Activated CD4-positive, alpha-beta T cell treated with anti-CD3 and anti-CD28 coated beads, Interleukin-2, amount 50 U/mL, for 48 hours (primary cell): ENCODE measurements at places on chromosomes 2 and 18.

DNA sequence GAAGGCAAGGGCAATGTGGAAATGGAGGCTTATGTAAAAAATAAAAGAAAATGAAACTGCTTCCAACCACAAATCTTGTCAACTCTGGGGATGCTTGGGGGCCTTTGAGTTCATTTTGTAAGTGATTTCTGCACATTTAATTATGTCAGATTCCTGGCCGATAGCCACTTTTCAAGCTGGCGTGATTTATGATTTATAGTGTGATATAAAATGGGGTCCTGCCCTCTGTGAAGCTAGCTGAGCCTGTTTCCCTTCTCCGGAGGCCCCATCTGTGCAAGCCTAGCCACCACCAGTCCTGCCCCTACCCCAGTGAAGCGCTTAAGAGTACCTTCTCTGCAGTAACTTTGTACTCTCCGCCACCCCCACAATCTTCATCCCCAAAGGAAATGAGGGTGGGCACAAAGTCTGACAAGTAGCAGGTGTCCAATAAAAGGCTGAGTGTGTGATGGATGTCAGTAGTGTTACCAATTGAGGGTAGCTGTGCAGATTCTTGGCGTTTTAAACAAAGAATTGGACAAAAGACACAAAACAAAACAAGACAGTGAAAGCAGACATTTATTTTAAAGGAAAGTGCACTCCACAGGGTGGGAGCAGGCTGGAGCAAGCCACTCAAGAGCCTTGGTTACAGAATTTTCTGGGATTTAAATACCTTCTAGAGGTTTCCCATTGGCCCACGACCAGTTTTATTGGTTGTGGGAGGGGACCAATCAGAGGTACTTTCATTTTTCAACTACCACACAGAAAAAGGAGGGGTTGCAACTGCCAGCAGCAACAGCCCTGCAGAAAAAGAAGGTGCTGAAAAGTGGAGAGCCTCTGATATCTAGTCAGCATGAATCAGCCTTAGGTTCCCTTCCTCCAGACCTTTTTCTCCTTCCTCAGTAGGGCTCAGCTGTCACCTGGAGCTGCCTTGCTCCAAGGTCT, 39.0 kb upstream of the SIX3 start:
- no peak for DNase-seq

GRCh38 chr2:229901819-229902218, 20.0 kb downstream of the TRIP12 start:
- no peak for DNase-seq

- DNase-seq = no peak
Observed at GRCh38 chr18:63255435-63255834, 64.1 kb downstream of the BCL2 start.

DNA sequence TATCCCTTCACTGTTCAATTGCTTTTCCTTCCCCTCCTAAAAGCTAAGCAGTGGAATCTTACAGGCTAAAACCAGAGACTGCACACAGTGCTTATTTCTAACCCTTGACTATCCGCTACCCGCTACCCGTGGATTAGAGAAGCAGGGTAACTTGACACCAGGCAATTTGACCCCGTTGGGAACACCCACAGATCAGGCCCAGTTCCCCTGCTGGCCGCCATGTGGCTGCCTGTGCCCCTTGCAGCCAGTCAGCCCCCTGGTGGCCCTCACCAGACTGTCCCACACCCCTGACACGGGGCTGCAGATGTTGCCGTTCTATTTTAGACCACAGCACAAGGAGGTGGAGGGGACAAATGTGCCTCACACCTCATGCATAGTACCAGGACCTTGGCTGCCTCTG, 74.8 kb downstream of the TXNL1 start:
- DNase-seq = no peak

DNA sequence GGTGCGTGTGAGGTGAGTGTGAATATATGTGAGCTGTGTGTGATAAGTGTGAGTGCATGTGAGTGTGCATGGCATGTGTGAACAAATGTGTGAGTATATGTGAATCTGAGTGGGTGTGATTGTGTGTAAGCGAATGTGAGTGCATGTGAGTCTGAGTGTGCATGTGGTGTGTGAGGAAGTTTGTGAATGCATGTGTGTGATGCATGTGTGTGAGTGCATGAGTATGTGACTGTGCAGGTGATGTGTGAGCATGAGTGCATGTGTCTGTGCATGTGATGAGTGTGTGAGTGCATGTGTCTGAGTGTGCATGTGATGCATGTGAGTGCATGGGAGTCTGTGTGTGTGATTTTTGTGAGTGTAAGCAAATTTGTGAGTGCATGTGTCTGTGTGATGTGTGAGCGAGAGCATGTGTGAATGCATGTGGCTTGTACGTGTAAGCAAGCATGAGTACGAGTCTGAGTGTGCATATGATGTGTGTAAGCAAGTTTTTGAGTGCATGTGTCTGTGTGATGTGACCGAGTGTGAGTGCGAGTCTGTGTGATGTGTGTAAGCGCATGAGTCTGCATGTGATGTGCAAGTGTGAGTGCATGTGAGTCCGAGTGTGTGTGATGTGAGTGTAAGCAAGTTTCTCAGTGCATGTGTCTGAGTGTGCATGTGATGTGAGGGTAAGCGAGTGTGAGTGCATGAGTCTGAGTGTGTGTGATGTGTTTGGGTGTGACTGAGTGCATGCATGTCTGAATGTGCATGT, 43.3 kb downstream of the COPS8 start:
- no peak for DNase-seq

GRCh38 chr18:6821356-6821755, 91.8 kb downstream of the ARHGAP28 start:
- DNase-seq = no peak
